ENCODE measurements at places on chromosomes 2 and 18. TPM values are rescaled to one million over a fixed set of nuclear protein-coding genes. Genes with fewer than 3 reads are reported as not detected.

DNA sequence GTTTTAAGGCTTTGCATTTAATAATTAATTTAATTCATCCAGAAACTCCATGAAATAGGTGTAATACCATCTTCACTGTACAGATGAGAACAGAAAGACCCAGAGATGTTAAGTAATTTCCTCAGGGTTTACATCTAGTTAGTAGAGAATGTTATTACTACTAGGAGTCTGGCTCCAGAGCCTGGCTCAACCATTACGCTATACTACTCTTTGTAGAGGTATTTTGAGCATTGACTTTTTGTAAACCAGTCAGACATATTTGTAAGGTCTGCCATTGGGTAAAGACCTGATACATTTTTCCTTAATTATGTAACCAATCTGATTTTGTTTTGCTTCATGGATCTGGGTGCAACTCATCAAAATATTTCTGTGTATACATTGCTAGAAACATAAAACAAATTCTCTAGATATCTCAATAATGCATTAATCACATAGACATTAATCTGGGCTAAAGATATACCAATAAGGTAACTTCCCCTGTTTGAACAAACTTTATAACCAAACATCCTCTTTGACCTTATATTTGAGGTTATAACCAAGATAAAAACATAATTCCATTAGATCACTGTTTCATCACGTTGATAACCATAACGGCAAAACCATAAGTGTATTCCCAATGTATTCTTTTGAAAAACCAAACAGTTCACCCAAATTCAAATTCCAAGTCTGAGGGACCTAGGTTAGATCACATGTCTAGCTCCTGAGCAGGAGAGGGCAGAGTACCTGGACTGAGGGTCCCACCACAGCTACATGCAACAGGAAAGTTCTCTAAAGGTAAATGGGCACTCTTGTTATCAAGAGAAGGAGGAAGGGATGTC, 135.0 kb downstream of the IKZF2 start:
- no peak for DNase-seq

- DNase-seq, result no peak
Measured at GRCh38 chr2:58436872-58437271, 195.7 kb upstream of the FANCL start.

Gene EML6
- total RNA-seq, result 2.9 TPM

DNA sequence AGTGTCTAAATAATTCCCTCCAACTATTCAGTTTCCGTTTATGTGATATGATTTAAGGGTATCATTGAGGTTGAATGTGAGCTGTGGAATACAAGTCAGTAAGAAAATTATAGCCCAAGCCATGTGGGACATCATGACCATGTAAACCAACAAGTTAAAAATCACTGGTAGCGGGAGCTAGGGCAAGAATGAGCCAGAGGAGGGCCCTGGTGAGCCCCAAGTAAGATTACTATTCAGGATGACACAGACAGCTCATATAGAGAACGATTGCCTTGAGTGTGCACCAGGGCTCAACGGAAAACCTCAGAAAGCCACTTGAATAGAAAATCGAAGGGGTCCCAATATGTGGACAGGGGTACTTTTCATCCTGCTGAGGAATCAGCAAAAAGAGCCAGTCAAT, 87.8 kb upstream of the RBMS1 start:
- no peak for DNase-seq

GRCh38 chr2:18927525-18928232, 338.3 kb upstream of the NT5C1B start:
- no peak for DNase-seq

DNA sequence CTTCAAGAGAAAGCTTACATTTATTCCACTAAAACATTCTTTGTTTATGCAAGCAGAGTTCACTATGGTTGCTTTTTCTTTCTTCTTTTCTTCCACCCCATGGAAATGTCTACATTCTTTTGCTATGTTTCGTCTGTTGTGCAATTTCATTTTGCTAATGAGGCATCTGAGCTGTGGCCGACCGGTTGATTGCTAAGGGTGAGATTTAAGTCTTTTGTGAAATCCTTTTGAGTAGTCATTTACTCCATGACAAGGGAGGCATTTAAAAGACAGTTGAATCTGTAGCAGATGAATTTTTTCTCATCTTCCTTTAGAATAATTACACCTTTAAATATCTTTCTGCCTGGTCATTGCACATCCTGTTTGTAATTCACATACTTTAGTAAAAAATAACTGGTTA, 324.1 kb upstream of the THUMPD2 start:
- DNase-seq, result peak; percentile 36

GRCh38 chr18:13660510-13660909, 65.8 kb downstream of the FAM210A start:
- no peak for DNase-seq

- DNase-seq, result no peak
Measured at GRCh38 chr2:37020212-37020886, 54.0 kb upstream of the STRN start.

DNA sequence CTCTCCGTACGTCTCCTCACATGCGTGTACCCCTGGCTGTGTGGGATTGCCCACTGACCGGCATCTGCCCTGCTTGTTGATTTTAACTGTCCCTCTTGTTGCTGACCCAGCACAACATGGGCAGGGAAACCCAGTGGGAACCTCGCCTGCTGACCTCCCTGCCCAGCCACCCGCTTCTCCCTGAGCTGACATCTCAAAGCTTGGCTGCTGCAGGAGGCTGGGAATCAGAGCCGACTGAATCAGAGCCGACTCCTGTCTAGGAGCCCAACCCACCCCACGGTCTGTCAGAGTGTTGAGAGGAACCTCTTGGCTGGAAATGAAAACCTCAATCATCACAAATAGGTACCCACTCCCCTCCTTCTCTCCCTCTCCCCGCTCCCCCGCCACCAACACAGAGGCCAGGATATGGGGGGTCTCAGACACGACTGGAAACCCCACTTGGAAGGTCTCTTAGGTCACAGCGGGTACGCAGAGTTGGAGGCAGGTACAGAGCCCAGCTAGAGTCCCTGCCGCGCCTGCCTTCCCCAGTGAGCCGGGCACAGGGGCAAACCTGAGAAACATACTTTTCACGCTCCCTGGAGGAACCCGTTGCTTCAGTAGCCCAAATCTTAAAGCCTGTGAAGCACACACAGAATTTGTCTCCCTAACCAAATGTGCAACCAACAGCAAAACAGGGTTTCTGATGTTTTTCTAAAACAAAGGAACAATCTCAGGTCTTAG, 784 bp downstream of the EDAR start:
- DNase-seq, result no peak

Gene TSPYL6
- not detected for total RNA-seq

GRCh38 chr2:147543056-147543455, 301.8 kb upstream of the ACVR2A start:
- DNase-seq, result no peak

Gene PDCD1
- not detected for total RNA-seq

DNA sequence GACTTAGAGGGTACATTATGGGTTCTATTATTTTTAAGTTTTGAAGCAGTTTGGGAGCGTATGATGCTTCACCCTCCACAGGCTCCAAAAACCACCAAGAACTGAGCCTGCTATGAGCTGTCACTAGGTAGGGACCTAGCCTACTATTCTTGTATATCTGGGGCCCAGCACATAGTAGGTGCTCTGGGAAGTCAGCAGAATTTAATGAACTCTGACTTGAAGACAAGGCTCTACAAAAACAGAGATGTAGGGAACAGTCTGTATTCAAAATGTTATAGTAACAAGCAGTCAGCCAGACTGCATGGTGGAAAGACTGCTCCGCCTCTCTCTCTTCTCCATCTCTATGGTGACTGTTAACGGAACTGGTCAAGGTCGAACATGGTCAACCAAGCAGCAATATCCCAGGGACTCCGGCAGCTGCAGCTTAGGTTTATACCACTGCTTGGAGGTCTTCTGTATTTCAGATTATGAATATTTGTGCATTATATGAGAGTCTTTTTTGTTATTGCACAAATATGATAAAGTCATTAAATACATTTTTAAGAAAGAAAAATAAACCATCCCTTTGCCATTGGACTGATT, 22.2 kb upstream of the YWHAQ start:
- DNase-seq, result no peak

DNA sequence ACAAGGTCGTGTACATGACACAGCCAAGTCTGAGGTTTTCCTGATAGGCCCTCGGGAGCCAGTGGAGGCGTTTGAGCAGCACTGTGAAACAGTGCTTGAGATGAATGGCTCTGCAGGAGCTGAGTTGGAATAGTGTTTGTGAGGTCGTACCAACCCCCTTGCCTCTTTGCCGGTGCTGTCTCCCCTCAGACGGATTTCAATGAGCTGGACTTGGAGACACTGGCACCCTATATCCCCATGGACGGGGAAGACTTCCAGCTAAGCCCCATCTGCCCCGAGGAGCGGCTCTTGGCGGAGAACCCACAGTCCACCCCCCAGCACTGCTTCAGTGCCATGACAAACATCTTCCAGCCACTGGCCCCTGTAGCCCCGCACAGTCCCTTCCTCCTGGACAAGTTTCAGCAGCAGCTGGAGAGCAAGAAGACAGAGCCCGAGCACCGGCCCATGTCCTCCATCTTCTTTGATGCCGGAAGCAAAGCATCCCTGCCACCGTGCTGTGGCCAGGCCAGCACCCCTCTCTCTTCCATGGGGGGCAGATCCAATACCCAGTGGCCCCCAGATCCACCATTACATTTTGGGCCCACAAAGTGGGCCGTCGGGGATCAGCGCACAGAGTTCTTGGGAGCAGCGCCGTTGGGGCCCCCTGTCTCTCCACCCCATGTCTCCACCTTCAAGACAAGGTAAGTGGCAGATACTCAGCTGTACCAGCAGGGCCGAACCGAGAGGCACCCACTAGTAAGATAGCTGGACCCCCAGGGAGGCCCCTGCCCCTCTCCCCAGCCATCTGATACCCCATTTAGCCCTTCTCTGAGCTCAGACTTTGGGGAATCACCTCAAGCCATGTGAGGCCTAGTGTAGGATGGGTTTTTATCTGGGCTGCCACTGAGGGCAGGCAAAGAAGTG, 83.1 kb downstream of the EPAS1 start:
- no peak for DNase-seq

- no peak for DNase-seq
Measured at GRCh38 chr2:18265614-18266586, 294.6 kb downstream of the RDH14 start.

GRCh38 chr2:178233428-178233827, 39.1 kb downstream of the OSBPL6 start:
- no peak for DNase-seq

- DNase-seq, result no peak
Measured at GRCh38 chr2:102735416-102736109, 26.3 kb upstream of the TMEM182 start.

- no peak for DNase-seq
Measured at GRCh38 chr2:150477347-150477746, 10.1 kb downstream of the RND3 start.

Gene AQP12B
- total RNA-seq, result not detected

DNA sequence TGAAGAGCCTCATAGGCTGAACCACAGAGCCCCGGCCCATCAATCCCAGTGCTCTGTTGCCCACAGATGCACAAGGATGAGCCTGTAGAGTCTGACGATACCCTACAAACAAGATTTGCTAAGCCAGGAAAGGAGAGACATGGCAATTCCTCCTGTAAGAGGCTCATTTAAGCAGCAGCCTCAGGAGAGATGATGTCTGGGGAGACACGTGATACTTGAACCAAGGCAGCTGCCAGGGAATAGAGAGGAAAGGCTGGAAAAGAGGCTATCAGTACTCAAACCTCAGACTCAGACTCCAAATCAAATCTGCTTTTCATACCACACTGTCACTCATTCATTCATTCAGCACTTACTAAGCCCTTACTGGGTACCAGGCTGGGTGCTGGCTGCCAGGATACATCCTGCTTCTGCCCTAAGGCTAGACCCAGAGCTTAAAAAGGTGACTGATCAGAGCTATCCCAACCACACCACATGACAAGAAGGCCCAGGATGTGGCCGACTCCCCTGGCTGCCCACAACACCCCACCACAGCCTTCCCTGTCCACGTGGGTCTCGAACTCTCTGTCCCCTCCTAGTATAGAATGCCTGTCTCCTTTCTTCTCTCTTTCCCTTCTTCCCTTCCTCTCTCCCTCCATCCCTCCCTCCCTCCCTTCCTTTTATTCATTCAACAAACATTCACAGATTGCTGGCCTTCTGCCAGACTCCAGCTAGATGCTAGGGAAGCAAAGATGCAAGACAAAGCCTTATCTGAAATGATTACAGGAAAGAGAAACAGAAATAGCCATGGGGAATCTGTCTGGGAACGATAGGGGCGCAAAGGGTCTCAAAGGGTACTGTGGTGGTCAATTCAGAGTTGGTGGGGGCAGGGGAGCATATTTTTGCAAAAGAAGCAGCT, 23.4 kb upstream of the KCNK3 start:
- DNase-seq, result no peak
